ENCODE measurements at places on chromosomes 1 and 21. TPM values are rescaled to one million over a fixed set of nuclear protein-coding genes. Genes with fewer than 3 reads are reported as not detected.
A peak's percentile ranks its signal among the peaks of the same experiment; 100 is the strongest.

DNA sequence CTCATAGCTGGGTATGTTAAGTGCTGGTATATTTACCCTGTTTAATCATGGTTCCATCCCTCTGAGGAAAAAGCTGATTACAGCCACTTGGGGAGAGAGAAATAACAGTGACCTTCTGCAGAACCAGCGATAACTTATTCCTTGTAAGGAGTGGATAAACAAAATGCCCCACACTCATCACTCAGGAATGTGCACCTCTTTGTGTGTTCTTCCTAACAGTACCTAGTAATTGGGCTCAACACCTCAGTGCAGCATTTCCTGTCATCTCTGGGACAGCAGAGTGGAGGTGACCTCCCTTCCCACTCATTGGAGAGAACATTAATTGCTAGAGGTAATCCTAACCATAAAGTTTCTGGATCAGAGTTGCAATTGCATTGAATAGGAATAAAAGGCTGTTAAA is 112.5 kb upstream of the F3 start:
- no peak overlapping the region for H3K4me3 ChIP-seq
- no peaks in the 10 kb centered on the region for H3K27me3 ChIP-seq
- no peaks in the 10 kb centered on the region for H3K4me1 ChIP-seq
- H3K36me3 ChIP-seq, result no peaks in the 10 kb centered on the region
- DNase-seq, result no peak

DNA sequence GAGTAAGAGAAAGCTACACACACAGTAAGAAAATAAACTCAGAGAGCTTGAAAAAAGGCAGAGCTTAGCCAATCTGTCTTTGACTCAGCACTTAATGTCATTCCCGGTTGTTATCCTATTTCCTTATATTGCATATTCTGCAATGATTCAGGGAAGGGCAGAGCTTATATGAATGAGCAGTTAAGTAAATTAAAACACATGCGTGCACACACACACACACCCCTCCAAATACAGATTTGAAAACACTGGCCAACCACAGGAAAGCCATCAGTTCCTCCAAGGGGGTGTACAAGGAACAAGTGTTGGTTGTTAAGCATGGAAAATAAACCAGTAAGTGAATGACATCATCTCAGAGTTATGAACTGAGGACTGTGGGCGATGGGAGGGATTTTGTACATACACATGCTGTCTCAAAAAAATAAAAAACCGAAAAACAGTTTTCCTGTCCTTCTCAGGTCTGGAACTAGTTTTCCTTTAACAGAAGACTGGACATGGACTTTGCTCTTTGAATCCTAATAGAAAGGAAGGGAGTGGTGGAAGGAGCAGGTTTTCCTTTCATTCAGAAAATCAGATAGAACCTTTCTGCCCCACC is 1.0 kb downstream of the IQGAP3 start:
- H3K36me3 ChIP-seq, result peaks cover 11% of the 10 kb centered on the region
- peak overlapping the region; percentile 98 for H3K4me3 ChIP-seq
- peaks cover 26% of the 10 kb centered on the region for H3K4me1 ChIP-seq
- no peak for DNase-seq

- no peak for DNase-seq
- no peaks in the 10 kb centered on the region for H3K27me3 ChIP-seq
- peaks cover 23% of the 10 kb centered on the region for H3K4me1 ChIP-seq
- no peak overlapping the region for H3K27ac ChIP-seq
- H3K4me3 ChIP-seq, result no peak overlapping the region
These were observed 13.3 kb upstream of the TTF2 start for GRCh38 chr1:117046781-117047180.

DNA sequence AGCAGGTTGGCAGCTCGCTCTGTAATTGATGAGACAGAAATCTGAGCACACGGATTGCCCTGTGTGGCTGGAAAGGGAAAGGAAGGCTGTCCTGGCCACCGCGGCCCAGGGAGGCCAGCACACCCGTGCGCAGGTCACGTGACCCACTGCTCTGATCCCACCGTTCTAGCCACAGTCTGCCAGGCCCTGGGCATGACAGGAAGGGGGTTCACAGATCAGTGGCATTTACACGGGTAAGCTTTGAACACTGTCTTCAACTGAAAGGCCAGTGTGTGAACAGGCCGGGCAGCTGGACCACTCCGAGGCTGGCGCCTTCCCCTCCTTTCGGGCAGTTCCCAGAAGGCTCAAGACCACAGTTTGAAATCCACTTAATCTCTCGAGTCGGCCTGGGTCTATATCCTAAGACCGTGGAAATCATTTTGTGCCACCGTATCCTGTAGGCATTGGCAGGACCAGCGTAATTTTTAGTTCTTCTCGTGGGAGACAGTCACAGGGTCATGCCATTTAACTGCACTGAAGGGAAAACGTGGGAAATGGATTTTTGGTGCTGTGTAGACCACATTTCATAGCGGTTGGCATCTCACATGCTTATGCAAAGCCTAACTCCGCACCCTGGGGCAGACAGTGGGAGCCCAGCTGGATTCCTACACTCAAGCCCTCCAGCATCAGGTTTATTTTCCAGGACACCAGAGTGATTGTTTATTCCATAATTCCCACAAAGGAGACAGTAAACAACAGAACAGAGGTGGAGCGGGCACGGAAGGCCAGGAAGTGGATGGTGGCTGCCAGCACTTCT is 3.1 kb upstream of the ADARB1 start:
- no peak overlapping the region for H3K27ac ChIP-seq
- no peak for DNase-seq
- peaks cover 12% of the 10 kb centered on the region for H3K27me3 ChIP-seq
- H3K4me1 ChIP-seq, result peaks cover 13% of the 10 kb centered on the region
- H3K4me3 ChIP-seq, result peak overlapping the region; percentile 12
- H3K36me3 ChIP-seq, result peaks cover 3% of the 10 kb centered on the region

GJB5 gene
- total RNA-seq, result not detected

STRIP1 gene
- total RNA-seq, result 34.1 TPM

RIPK4 gene
- total RNA-seq, result not detected

- H3K27ac ChIP-seq, result no peak overlapping the region
- H3K4me1 ChIP-seq, result no peaks in the 10 kb centered on the region
- H3K36me3 ChIP-seq, result no peaks in the 10 kb centered on the region
These were observed 453.7 kb downstream of the TTLL7 start for GRCh38 chr1:83545066-83545862.

FMO2 gene
- total RNA-seq, result not detected

- peaks cover 42% of the 10 kb centered on the region for H3K4me1 ChIP-seq
- DNase-seq, result no peak
- H3K36me3 ChIP-seq, result peaks cover 27% of the 10 kb centered on the region
- H3K27me3 ChIP-seq, result no peaks in the 10 kb centered on the region
- H3K4me3 ChIP-seq, result no peak overlapping the region
These were observed 32.5 kb downstream of the NPHP4 start for GRCh38 chr1:5959667-5960230.

KIAA0040 gene
- 80.2 TPM for total RNA-seq
